IPS-NIHi11 (cell line): ENCODE measurements at places on chromosomes 16 and 17.

DNA sequence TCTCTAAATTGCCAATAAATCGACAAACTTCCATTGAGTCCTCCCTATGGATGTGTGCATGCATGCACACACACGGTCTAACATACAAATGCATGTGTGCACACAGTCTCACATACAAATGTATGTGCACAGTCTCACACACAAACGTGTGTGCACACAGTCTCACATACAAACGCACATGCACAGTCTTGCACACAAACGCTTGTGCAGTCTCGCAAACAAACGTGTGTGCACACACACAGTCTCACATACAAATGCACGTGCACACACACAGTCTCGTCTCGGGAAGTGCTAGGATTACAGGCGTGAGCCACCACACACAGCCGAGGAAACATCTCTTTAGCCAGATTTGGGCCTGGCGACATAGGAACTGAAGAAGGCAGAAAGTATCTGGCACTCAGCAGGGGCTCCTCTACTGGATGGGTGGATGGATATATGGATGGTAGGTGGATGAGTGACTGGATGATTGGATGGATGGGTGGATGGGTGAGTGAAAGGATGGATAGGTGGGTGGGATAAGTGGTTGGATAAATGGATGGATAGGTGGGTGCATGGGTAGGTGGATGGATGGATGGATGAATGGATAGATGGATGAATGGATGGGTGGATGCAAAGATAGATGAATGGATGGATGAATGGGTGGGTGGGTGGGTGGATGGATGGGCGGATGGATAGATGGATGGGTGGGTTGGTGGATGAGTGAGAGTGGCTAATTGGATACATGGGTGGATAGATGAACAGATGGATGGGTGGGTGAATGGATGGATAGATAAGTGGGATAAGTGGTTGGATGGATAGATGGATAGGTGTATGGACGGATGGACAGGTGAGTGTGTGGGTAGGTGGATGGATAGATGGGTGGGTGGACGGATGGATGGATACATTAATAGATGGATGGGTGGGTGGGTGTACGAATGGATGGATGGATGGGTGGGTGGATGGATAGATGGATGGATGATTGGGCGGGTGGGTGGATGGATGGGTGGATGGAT, 48.9 kb upstream of the FASN start:
- DNase-seq = no peak

DNA sequence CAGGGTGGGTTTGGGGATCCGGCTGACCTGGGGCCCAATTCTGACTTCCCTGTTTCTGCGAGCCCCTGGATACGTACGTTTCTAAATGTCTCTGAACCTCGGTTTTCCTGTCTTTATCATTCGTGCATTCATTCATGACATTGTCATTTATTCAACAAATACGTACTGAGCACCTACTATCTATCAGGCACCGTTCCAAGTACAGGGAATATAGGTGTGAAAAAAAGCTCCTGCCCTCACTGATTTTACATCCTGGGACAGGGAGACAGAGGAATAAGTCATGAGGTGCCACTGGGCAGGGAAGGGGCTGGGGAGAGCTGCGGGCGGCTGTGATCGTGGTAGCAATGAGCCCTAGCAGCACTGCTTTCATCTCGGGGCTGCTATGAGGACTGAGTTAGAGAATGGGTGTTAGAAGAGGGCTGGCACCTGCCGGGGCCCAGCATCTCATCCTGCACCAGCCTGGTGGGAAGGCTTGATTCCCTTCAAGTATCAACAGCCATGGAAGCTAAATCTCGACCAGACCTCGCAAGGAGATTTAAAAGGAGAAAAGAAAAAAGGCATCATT, 88.3 kb upstream of the DNAH17 start:
- no peak for DNase-seq

DNA sequence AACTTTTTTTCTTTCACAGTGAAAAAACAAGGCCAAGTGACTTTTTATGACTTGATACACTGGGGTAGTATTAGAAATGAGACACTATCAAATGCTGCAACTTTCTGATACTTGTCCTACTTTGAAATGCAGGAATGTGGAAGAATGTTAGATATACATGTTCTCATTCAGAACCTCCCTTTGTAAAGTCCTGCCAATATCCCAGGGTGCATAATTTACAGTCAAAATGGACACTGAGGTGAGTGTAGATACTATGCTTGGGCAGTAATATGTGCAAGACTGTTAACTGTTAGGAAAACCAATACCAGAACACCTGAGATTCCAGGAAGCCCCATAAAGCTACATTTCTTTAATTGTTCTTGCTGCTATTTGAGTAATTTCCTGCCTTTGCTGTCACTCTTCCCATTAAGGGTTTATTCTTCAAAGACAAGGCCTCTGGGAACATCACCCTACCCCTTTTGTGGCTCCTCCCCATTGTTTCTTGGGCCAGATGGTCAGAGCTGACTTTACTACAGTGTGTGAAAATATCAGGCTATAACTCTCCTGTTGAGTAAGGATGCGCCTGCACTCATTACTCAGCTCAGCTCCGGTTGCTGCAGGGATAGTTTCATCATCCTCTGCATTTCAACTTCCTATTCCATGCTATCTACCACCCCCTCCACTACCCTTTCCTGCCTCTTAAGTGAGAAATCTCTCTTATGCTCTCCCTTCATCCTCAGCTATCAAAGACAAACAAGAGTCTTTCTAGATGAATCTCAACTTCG, 48.7 kb downstream of the TMEM100 start:
- DNase-seq = no peak

- no peak for DNase-seq
These were observed 1.3 kb downstream of the C17orf67 start for GRCh38 chr17:56832446-56832845.

- DNase-seq = peak; percentile 57
These were observed 585 bp downstream of the ALOX12 start for GRCh38 chr17:6996256-6997011.
